ENCODE measurements at places on chromosomes 11 and 22.
A peak's percentile ranks its signal among the peaks of the same experiment; 100 is the strongest.

GRCh38 chr11:130170345-130170744 is 10.8 kb downstream of the ST14 start:
- no peak for DNase-seq

- DNase-seq: no peak
These were observed 93.8 kb upstream of the DDI1 start for GRCh38 chr11:103942646-103943045.

- peak; percentile 82 for DNase-seq
These were observed 20.2 kb downstream of the FADS3 start for GRCh38 chr11:61871158-61871597.

DNA sequence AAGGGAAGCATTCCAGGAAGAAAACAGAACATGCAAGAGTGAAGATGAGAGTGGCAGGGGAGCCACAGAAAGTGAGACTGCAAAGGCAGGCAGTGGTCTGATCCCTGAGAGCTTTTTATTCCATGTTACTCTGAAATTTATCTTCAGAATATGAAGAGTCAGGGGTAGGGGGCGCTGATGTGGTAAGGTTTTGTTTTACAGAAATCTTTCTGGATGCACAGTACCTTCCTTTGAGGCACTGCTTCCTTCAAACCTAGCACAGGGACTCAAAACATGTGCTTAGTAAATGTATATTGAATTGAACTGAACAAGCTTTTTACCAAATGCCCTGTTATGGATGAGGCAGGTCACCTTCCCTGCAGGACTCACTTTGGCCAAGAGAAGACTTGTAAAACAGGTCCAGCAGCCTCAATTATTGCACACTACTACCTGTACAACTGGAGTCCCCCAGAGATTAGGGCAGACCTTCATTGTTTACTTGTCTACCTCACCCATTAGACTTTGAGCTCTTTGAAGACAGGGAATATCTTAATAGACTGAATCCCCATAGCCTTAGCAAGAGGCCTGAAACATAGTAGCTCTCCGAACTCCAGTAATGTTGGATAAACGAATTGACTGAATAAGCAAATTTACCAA is 2.2 kb downstream of the PAK1 start:
- peak; percentile 70 for DNase-seq

GRCh38 chr22:19632668-19633148 is 81.6 kb upstream of the SEPTIN5 start:
- no peak for DNase-seq

DNA sequence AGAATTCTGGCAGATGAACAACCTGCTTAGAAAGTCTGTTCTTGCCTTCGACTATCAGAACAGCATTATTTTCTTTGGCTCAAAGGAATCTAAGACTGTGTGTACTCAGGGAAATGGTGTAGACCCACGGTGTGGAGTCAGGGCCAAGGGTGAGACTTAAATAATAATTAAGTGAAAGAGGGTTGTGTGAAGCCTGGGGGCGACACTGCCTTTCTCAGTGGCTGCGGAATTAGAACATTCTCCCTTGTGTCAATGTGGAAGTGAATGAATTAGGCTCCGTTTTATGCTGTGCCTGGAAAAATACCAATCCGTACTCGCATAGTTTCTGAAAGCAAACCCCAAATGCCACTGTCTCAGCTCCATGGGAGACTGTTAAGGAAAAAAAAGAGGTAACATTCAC is 50.7 kb downstream of the NAV2 start:
- DNase-seq: no peak

DNA sequence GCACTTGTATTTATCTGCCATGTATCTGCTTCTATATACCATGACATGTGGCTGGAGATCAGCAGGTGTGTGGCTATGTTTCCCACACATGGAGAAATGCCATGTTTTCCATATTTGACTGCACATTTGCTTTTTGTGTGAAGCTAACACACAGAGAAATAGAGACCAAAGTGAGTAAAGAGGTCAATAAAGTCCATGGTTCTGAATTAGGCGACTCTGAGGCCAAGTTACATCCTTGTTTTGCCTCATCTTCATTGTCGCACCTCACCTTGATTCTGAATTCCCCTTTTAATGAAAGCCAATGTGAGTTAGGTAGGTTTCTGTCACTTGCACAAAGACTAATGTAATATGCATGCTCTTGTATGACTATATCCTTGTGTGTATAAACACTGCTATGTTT is 194.1 kb downstream of the INSC start:
- no peak for DNase-seq

GRCh38 chr11:79419120-79419519 is 21.7 kb downstream of the TENM4 start:
- DNase-seq: no peak

- no peak for DNase-seq
These were observed 427.8 kb upstream of the ISX start for GRCh38 chr22:34638128-34638527.

Data from NB4 (cell line).